ENCODE measurements at places on chromosomes 7 and 10. TPM values are rescaled to one million over a fixed set of nuclear protein-coding genes. Genes with fewer than 3 reads are reported as not detected.

DNA sequence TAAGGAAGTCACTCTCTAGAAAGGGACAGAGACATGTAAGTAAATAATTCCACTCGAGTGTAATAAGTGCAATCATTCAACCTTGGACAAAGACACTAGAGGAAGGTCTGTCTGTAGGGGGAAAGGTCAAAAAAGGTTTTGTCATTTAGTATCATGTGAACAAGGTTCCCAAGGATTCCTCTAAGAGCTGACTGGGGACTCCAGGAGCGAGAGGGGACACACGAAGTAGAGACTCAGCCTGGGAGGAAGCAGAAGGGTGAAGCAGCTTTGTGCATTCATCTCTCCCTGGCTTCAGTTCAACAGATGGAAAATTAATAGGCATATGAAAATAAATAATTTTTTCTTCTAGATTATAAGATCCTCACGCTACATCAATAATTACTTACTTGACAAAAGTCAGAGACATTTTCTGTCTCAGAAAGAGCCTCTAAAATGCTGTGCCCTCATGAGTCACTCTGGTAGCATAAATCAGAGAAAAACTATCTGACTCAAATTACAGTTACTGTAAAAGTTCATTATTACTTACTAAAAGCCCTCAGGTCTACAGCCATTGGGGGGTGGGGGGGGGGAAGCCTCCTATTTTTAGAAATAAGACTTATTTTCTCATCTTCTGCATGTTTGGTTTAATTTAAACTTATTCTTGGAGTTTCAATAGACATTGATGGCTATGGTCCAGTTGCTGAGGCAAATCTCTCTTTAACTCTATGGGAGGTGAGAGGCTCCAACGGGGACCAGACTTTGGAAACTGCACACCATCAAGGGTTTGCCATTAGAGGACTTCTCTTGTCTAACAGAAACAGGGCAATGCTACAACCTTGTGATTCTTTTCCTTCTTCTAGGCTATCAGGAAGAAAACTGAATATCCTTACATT, 275.1 kb upstream of the KLF14 start:
- no peaks in the 10 kb centered on the region for H3K27me3 ChIP-seq
- DNase-seq: no peak
- H3K36me3 ChIP-seq: peaks cover 21% of the 10 kb centered on the region
- no peak overlapping the region for H3K4me3 ChIP-seq
- peaks cover 73% of the 10 kb centered on the region for H3K4me1 ChIP-seq

The CLDN4 gene
- 0.14 TPM for total RNA-seq

DNA sequence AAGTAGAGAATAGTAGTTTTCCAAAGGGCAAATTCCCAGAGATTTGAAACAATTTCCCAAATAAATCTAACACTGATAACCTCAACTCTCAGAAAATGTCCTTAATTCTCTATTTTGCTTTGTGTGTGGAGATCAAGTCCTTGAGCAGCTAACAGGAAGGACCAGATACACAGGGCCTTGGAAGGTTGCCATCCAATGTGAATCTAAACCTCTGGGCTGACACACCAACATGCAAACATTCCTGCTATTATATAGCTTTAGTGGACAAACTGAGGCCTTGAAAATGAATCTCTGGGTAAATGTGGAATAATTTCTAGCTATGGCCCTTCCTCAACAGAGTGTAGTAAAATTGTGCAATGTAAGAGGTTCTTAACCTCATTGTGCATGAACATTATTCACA, 44.1 kb upstream of the PARD3 start:
- DNase-seq: no peak
- H3K36me3 ChIP-seq: no peaks in the 10 kb centered on the region
- H3K4me1 ChIP-seq: no peaks in the 10 kb centered on the region
- H3K27me3 ChIP-seq: peaks cover 4% of the 10 kb centered on the region
- H3K4me3 ChIP-seq: no peak overlapping the region

- no peaks in the 10 kb centered on the region for H3K36me3 ChIP-seq
- H3K27ac ChIP-seq: no peak overlapping the region
- H3K4me3 ChIP-seq: no peak overlapping the region
- H3K27me3 ChIP-seq: no peaks in the 10 kb centered on the region
- no peak for DNase-seq
These were observed 148.1 kb downstream of the ITGA8 start for GRCh38 chr10:15571575-15571974.

DNA sequence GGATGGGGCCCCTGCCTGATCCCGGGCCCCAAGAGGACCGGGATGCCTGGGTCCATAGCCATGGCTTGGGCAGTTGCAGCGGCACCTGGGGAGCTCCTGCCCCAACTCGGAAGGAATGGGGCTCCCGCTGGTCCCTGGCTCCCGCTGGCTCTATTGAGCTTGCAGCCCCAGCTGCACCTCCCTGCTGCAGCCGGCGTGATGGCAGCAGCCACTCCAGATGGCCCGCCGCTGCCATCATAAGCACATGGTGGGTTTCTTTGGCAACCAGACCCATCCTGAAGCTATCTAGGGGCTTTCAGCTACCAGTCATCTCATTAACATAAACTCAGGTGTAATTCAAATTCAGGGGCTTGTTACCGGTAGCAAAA, 11.1 kb upstream of the DNMBP start:
- peaks cover 4% of the 10 kb centered on the region for H3K4me1 ChIP-seq
- no peak overlapping the region for H3K4me3 ChIP-seq
- H3K27ac ChIP-seq: no peak overlapping the region
- no peaks in the 10 kb centered on the region for H3K27me3 ChIP-seq
- H3K36me3 ChIP-seq: no peaks in the 10 kb centered on the region

DNA sequence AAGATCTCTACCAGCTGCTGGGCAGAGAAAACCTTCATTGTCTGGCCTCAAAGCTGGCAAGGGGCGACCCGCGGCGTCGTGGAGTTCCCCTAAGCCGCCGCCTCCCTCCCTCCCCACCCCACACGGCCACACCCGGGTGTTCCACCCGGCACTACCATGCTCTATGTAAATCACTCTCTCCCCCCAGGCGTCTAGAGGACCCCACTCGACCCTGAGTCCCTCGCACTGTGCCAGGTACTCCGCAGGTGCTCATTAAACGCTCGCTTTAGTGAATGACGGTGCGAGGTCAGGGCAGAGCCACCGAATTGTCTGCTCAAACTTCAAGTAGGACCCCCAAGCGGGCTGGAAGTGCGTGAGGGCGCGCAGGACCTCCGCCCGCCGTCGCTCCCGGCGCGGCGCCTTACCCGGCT, 628 bp downstream of the PARP12 start:
- peak overlapping the region; percentile 51 for H3K27ac ChIP-seq
- no peaks in the 10 kb centered on the region for H3K27me3 ChIP-seq
- peaks cover 49% of the 10 kb centered on the region for H3K4me1 ChIP-seq
- peak overlapping the region; percentile 71 for H3K4me3 ChIP-seq

The CALHM1 gene
- total RNA-seq: not detected

The IFT22 gene
- total RNA-seq: 3.3 TPM

DNA sequence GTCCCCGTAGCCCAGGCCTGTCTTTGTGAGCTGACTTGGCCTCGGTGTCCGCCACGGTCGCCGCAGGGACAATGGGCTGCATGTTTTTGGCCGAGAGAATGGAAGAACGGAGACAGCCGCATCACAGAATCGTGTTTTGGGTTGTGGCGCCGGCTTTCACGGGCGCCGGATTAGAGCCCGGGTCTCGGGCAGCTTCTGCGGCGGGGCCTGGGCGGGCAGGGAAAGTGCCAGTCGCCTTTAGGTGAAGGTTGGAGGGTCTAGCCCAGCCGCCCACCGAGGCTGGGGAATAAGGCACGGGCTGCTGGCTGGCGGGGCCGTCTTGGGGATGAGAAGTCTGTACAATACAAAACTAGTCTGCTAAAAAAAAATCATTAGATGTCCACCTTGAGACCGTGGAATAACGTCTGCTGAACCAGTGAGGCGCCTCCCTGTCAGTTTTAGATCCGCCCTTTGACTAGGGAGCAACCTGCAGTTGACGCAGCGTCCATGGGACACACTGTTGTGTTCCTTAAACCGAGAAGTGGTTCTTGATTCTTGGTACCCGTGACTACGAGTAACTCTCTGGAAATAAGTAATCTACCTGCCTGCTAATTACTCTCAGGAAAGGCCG, 577 bp downstream of the DNAJB9 start:
- peak overlapping the region; percentile 78 for H3K4me3 ChIP-seq
- peaks cover 18% of the 10 kb centered on the region for H3K4me1 ChIP-seq
- H3K27me3 ChIP-seq: no peaks in the 10 kb centered on the region

GRCh38 chr7:107600816-107601215, 20.8 kb downstream of the BCAP29 start:
- no peak overlapping the region for H3K27ac ChIP-seq
- DNase-seq: no peak
- no peak overlapping the region for H3K4me3 ChIP-seq
- H3K36me3 ChIP-seq: peaks cover 3% of the 10 kb centered on the region

- no peaks in the 10 kb centered on the region for H3K36me3 ChIP-seq
- no peak overlapping the region for H3K4me3 ChIP-seq
- no peaks in the 10 kb centered on the region for H3K27me3 ChIP-seq
- H3K27ac ChIP-seq: no peak overlapping the region
- no peaks in the 10 kb centered on the region for H3K4me1 ChIP-seq
- no peak for DNase-seq
These were observed 53.2 kb upstream of the FAM3C start for GRCh38 chr7:121449329-121449728.

- no peaks in the 10 kb centered on the region for H3K4me1 ChIP-seq
- H3K4me3 ChIP-seq: no peak overlapping the region
- DNase-seq: no peak
- no peaks in the 10 kb centered on the region for H3K27me3 ChIP-seq
These were observed 127.2 kb downstream of the PPP1R17 start for GRCh38 chr7:31814187-31814586.

GRCh38 chr10:74189999-74190421, 39.0 kb downstream of the ADK start:
- peak overlapping the region; percentile 25 for H3K27ac ChIP-seq
- H3K27me3 ChIP-seq: no peaks in the 10 kb centered on the region
- no peaks in the 10 kb centered on the region for H3K36me3 ChIP-seq
- peaks cover 20% of the 10 kb centered on the region for H3K4me1 ChIP-seq
- no peak for DNase-seq

Measured in CD4-positive, alpha-beta T cell (primary cell).